SJCRH30 (cell line): ENCODE measurements at places on chromosomes 5 and 9. TPM values are rescaled to one million over a fixed set of nuclear protein-coding genes. Genes with fewer than 3 reads are reported as not detected.

INSL6 gene
- not detected in 2 replicates for total RNA-seq

MEIKIN gene
- total RNA-seq, result not detected in 2 replicates

IFNE gene
- not detected in 2 replicates for total RNA-seq

DNA sequence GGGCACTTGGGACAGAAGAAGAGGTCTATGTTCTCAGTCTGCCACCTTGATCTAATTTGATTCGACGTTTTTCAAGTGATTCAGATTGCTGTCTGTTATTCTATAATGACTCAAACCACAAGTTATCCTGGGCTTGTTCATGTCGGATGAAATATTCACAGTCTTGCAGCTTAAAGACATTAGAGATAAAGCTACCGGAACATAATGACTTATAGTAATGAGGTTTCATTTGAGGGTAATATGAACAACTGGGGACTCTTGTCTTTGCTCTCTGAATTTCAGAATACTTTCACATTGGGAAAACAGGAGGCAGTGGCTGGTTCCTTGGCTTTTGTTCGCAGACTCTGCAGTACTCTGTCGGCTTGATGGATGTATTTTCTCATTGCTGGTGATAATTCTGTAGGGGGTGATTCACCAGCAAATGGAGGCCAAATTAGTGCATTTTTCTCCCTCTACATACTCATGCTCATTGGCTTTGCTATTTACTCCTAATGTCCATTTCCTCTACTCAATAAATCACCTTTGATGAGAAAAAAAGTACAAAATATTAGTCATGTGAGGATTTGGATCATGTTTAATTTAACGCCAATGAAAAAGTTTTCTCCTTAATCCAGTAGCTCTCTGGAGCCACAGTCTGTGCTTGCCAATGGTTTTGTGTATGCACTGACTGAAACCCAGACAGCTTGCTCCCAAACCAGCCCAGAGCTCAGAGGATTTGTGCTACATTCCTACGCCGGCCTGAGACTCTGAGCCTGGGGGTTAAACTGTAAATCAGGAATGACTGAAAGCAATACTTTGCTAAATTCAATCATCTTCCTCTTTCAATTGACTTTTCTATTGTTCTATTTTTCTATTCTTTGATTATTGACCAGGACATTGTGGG, 154.7 kb upstream of the ANKH start:
- no peak for DNase-seq

CD74 gene
- 0.12 TPM in 1 of 2 replicates, not detected in the other for total RNA-seq

TRPM3 gene
- total RNA-seq, result 0.18 and 0.30 TPM in 2 replicates

DNA sequence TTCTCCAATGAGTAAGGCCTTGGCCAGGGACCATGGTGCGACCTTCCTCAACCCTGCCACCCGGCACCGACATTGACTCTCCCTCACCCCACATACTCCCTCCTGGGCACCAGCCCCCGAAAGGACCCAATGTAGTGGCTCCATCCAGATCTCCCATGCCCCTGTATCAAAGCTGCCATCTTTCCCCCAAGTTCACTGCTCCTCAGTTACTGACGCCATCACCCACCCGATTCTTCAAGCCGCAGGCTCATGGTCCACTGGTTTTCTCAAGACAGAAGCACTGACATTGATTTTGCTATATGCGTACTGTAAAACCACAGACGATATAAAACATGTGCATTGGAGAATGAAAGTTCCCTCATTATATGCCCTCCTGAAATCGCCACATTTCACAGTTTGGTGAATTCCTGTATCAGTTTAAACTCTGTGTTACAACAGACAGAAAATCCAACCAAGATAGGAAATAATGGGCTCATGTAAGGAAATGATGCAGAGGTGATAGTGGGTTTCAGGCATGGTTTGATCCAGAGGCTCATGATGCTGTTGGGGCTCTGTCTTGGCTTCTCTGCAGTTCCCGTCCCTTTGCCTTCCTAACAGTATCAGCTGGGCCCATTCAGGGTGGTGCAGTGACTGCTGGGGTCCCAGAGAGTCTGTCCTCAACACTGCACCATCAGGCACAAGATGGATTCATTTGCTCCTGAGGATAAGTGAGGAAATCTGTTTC, 207.3 kb upstream of the IER5L start:
- DNase-seq, result no peak

C5orf52 gene
- not detected in 2 replicates for total RNA-seq

- no peak for DNase-seq
Observed at GRCh38 chr9:31255211-31255610, 1129.2 kb upstream of the ACO1 start.

DNA sequence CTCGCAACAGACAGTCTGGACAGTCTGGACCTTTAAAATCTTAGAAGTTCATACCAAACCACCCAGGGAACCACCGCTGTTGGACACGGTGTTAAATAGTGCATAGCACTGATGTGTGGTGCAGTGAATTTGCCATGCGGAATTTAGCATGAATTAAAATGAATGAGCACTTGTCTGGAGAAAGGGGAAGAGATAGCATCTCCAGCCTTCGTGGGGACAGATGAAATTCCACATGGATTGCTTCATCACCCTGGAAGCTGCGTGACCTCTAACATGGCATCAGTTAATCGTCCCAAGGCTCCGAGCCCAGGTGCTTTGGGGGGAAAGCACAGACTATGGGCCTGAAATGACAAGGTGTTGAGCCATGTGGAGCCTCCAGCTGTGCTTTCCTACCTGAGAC, 91.4 kb downstream of the ADAMTS16 start:
- peak; percentile 6 for DNase-seq

LIX1 gene
- 0.04 and 0.15 TPM in 2 replicates for total RNA-seq

- DNase-seq, result no peak
Observed at GRCh38 chr9:135301271-135302263, 178.0 kb upstream of the PPP1R26 start.

DNA sequence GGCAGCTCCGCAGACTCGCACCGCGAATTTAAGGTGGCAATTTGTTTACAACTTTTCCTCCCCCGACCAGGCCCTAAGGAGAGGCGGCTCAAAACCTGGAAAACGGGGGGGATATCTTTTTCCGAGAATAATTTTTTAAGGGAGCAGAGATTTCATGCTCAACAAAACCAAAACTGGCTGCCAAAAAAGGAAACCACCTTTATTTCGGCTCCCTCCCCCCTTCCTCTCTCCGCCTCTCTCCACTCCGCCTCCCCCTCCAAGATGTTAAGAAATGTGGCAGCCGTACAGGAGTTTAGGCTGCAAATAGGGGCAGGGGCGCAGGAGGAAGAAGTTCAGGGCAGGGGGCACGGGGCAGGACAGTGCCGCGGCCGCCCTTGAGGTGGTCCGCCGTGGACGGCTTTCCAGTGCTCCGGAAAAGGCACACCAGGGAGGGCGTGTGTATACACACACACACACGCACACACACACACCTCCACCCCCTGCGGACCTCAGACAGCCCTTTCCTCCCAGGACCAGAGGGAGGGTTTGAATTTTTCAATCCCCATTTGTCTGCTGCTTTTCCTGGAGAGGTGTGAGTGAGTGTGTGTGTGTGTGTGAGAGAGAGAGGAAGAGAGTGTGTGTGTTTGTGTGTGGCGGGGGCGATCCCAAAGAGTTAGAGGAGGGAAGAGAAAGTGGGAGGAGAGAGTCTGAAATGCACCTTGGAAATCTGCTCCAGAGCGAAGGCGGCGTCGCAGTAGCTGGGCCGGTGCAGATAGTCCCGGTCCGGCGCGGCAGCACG, 9.1 kb downstream of the PTCH1 start:
- DNase-seq, result peak; percentile 64

GRCh38 chr5:153480401-153480800, 10.1 kb upstream of the GRIA1 start:
- DNase-seq, result no peak

ODF2 gene
- total RNA-seq, result 63.8 and 64.9 TPM in 2 replicates

SOHLH1 gene
- 2.1 and 2.4 TPM in 2 replicates for total RNA-seq

- DNase-seq, result no peak
Observed at GRCh38 chr5:177508221-177508611, 1.4 kb downstream of the DOK3 start.
